ENCODE measurements at places on chromosomes 6 and 20.
A peak's percentile ranks its signal among the peaks of the same experiment; 100 is the strongest.

DNA sequence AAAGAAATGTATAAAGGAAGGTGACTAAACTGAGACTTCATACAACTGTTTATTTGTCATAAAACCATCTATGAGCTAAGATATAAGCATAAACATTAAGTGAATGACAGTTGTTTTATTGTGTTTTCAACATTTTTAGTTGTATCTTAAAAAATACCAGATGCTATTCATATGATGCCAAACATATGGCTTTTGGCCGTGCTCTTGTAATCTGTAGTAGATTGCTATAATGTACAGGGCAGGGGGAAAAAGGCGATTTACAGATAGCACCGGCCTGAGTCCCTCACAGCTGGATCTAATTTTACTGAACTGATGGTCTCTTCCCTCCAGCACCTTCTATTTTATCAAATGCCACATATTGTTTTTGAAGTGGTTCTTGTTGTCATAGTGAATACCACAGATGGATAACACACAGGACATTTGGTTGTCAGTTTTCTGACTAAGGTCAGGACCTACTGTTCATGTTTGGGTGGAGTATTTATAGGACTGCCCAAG is 48.2 kb downstream of the CENPW start:
- no peak for DNase-seq

DNA sequence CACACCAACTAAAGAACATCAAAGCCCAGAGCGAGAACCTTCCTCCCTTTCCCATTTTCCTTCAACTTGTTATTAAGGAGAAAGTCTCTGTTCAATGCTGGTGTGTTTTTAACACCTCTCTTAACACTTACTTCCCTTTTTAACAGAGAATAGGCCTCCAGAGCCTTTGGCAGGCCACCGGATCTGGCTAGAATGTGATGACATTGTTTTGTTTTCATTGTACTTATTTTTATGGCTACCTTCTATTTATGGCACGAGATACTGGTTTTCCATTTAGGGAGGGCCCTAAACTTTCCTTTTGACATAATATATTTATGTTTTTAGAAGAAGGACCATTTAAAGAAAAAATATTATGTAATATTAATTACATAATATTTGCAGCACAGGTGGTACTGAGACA is 21.6 kb downstream of the TCF15 start:
- DNase-seq, result no peak

GRCh38 chr6:143536866-143537691 is 25.6 kb upstream of the FUCA2 start:
- peak; percentile 57 for DNase-seq

GRCh38 chr6:15430186-15430585 is 184.3 kb downstream of the JARID2 start:
- no peak for DNase-seq

DNA sequence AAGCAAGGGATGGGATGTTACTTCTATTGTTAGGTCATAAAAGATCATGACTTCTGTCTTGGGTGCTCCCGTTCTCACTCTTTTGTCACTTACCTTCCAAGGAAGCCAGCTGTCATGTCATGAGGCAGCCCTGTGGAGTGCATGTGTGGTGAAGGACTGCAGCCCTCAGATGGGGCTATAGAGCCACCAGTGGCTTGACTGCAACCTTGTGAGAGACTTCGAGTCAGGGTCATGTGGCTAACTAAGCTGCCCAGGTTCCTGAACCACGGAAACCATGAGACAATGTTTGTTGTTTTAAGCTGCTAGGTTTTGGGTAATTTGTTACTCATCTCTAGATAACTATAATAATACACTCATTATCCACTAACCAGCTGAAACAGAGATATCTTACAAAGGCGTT is 477.1 kb downstream of the BTBD3 start:
- no peak for DNase-seq

- no peak for DNase-seq
Observed at GRCh38 chr6:130357436-130357835, 8.4 kb upstream of the TMEM200A start.

DNA sequence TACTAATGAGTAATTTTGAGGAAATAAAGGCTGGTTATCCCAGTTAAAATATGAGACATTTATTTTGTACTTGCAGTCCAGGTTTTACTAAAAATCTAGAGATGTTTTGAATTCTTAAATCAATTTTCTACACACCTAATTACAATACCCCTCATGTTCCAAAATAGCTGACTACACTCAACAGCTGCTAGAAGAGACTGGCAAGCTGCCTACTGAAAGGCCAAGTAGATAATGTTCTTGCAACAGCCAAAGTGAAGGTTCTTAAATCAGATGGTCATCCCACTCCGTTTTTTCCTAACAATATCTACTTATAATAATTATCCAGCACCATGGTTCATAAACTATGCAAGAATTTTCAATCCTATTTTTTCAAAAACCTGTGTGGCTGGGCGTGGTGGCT is 69.0 kb downstream of the DTNBP1 start:
- no peak for DNase-seq

GRCh38 chr20:54848262-54848661 is 372.9 kb downstream of the DOK5 start:
- no peak for DNase-seq

GRCh38 chr6:90947184-90948064 is 360.6 kb upstream of the MAP3K7 start:
- DNase-seq, result no peak

- DNase-seq, result peak; percentile 24
Observed at GRCh38 chr20:29079769-29080690, 2177.4 kb upstream of the DEFB115 start.

- DNase-seq, result no peak
Observed at GRCh38 chr6:18154507-18155149, at the start of gene TPMT. TPMT (minus strand) TSS chr6:18155077; CDS start chr6:18149127, 5,950 bp downstream.

GRCh38 chr6:149461670-149462069 is 23.1 kb downstream of the ZC3H12D start:
- no peak for DNase-seq

- no peak for DNase-seq
Observed at GRCh38 chr20:58518387-58518786, 3.2 kb upstream of the APCDD1L start.

DNA sequence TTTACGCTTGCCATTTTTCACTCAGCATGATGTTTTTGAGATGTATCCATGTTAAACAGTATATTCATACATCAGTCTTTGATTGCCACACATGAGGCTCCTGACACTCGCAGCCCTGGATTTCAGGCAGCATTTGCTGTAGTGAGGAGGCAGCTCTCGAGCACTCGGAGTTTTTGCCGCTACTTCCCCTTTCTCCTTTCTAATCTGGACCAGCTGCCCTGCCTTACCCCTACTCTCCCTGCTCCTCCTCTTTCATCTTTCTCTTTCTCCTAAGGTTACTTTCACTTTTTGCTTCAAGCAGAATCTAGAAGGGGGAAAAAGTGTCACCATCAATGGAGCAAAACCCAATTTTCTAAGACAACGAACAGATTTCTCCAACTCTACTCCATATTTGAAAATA is 5.9 kb upstream of the CST3 start:
- no peak for DNase-seq

DNA sequence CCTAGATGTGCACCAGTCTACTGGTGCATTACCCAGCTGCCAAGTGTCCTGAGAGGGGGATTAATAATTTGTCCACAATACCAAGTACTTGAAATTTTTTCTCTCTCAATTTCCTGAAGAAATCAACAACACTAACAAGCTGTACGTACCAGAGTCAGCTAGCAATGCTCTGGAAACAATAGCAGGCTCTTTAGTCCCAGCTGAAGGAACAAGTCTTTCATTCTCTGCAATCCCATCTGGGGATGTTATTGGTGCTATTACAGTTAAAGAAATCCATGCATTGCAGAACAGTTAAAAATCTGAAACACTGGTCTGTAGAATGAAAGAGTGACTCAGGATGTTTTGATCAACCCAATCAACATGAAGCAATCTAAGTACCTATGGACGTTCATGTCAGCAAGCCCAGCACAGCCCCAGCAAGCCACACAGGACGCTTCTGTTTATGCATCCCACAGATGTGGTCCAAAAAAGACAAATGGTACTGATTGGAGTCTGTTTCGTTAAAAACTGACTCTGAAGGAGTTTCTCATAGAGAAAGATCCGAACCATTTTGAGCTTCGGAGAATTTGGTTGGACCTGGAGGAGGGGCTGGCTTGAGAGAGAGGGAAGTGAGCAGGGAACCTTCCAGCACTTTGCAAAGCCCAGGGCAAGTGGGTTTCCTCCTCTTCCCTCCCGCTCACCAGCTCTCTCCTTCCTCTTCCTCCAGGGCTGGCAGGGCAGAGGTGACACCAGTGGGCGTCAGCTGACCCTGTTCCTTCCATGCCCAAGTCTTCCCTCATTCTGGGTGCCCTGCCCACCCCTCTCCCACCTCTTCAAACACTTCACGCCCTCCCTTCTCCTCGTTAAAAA is 11.9 kb downstream of the PRR18 start:
- no peak for DNase-seq

GRCh38 chr6:15770347-15771143 is 107.7 kb upstream of the DTNBP1 start:
- peak; percentile 20 for DNase-seq

GRCh38 chr6:130282234-130282995 is 59.7 kb upstream of the SAMD3 start:
- DNase-seq, result no peak

DNA sequence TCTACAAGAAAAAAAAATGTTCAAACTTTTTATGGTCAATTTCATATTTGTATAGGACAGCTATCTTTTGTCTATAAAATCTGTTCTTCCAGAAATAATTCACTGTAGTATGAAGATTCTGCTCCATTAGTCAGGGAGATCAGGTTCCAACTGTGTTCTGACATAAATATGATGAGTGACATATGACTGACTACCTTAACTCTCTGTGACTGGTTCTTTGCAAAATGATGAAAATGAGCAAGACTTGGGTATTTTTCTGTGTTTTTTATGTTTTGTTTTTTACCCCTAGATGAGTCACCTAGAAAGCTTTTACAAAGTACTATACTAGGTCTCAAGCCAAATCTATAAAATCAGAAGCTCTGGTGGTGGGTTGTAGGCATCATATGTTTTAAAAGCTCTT is 229.6 kb downstream of the MMUT start:
- DNase-seq, result no peak

DNA sequence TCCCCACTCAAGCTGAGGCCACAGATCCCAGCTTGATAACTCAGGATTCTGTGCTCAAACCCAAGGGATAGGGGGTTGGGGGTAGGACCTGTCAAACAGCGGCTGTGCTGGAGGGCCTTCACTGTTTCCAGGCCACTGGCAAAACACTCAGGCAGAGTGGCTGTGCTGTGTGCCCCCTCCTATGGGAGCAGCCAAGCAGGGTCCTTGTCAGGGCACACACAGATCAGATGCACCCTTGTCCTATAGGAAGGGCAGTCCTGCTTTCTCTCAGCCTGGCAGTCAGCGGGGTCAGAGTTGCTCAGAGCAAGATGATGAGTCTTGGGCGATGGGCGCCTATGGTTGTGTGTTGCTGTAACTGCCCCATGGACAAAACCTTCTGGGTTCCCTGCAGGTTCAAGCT is 554.8 kb downstream of the TBC1D32 start:
- no peak for DNase-seq

GRCh38 chr20:52402950-52403349 is 211.4 kb upstream of the ZFP64 start:
- no peak for DNase-seq

- DNase-seq, result no peak
Observed at GRCh38 chr20:39654171-39654570, 692.0 kb downstream of the DHX35 start.

DNA sequence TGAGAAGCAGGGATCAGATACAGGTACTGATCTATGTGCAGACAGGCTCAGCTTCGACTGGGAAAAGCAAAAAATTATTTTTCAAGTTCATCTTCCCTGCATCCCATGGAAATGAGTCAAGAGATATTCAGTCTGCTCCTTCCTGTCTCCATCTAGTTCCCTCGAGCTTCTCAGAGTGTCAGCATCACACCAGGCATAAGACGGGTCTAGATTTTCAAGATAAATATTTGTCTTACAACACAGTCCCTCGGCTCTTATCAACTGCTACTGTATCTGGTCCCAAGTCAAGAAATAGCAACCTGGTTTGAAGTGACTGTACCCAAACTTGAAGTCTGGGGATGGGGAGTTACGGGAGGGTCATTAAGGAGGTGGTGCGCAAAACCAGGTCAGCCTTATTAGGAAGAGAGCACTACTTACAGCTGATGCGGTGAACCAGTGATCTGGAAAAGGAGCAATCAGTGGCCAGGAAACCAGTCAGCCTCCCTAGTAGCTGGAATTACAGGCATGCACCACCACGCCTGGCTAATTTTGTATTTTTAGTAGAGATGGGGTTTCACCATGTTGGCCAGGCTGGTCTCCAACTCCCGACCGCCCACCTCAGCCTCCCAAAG is 29.7 kb downstream of the ZMYND8 start:
- DNase-seq, result no peak

DNA sequence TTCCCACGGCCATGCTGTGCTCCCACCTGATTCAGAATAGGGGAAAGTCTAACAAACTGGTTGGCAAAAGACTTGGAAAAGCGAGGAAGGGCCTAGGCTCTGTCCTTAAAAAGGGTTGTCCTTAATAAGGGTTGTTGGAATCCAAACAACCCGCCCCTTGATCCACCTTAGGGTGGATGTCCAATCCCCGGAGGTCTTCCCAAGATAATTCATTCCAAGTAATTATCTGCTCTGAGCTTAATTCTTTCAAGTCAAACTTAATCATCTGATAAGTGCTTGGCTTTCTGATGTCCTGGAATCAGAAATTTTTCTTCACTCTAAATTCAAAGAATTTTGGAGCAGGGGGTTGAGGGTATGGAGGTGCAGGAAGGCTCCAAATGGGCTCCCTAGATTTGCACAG is at the start of gene KHDC1L:
Gene KHDC1L (minus strand): TSS at position 101 of the 400 bp plus-strand sequence. CDS start 88 bp downstream, at position 13.
- no peak for DNase-seq
